ENCODE measurements at places on chromosomes 1 and 21. TPM values are rescaled to one million over a fixed set of nuclear protein-coding genes. Genes with fewer than 3 reads are reported as not detected.

GRCh38 chr1:163565166-163565565, 243.4 kb downstream of the NUF2 start:
- DNase-seq = no peak

DNA sequence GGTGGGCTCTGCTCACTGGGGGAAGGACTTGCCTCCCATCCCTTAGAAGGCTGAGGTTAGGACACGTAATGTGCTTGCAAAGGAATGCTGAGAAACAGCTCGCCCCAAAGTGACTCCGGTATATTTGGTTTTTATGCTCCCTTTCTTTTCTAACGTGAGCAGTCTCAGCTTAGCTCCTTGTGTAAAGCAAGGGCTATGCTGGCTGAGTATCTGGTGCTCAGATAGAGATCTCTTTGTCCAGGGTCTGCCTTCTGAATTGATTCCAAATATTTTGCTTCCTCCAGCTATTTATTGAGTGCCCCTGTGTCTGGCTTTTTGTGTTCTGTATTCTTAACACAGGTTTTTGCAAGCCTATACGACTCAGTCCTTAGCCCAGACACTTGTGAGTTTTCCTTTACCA, 94.5 kb upstream of the ARTN start:
- no peak for DNase-seq

GRCh38 chr1:178055093-178055492, 38.8 kb upstream of the RASAL2 start:
- no peak for DNase-seq

GRCh38 chr1:115041654-115042053, 12.0 kb downstream of the TSHB start:
- no peak for DNase-seq

The BATF3 gene
- polyA plus RNA-seq = 1.9 TPM

Measured in renal pelvis (tissue), 12 donors.